SW 1271 (cell line): ENCODE measurements at places on chromosomes 7 and 10.

GRCh38 chr10:33042565-33042964, 84.5 kb upstream of the ITGB1 start:
- no peak for DNase-seq

DNA sequence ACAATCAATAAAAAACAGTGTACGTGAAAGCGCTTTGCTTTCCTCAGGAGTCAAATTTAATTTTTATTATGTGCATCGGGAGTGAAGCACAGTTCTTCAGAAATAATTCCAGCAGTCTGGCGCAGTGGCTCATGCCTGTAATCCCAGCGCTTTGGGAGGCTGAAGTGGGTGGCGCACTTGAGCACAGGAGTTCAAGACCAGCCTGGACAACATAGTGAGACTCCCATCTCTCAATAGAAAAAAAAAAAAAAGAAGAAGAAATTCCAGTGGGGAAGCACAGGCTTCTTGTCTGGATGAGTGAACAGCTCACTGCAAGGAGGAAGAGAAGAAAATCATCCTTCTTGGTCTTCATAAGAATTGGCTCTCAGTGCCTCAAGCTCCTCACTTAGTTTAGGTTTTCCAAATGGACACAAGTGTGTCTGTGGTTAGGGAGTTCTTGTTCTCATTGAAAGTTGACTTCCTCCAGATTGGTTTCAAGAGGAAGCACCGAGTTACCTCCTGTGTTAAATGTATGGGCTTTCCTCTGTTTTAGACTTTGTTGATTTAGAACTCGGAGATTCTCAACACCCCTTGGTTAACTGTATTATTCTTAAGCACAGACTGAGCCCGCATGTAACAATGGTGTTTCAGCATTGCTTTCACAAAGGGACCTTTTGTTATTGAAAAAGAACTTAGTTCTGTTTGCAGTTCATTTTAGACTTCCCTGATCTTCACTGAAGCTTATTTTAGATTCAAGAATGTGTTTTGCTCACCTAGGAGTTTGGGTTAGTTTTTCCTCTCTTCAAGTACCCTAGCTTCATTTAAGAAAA, 28.0 kb downstream of the LMTK2 start:
- DNase-seq = no peak

- DNase-seq = no peak
These were observed 287.0 kb downstream of the MDFIC start for GRCh38 chr7:115208710-115209560.

- DNase-seq = no peak
These were observed 32.6 kb upstream of the CHCHD3 start for GRCh38 chr7:133114519-133114918.

DNA sequence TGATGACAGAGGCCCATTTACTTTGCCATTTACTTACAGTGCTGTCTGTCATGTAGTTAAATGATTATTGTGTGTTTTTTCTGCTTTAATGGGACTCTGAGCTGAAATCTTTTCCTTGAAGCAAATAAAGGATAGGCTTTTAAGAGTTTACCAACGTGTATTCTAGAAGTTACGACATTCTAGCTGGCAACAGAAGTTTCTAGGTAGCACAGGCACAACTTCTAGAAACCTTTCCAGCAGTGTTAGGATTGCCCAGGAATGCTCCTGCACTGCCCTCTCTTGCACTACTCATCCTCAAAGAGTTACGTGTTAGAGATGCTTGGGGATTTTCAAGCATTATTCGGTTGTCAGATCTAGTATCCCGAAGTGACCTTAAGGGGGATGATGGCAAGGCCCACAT, 42.5 kb upstream of the TMEM236 start:
- no peak for DNase-seq

- DNase-seq = no peak
These were observed 45.9 kb downstream of the CREM start for GRCh38 chr10:35172574-35172973.

GRCh38 chr10:44053391-44053790, 331.5 kb downstream of the CXCL12 start:
- DNase-seq = no peak

DNA sequence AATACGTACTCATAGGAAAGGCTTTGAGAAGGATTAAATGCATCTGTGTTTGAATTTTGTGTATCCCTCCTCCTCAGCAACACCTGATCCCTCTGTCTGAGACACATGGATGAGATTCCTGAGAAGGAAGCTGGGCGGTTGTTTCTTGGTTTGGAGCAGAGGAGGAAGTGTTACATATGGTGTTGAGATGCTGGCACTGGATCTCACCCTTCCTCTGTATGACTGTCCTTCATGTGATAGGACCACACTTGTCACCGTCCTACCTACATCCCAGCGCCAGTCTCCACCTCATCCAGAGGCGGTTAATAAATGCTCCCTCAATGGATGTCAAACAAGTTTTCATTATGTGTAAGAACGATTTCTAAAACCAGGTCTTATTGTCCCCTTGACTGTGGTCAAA, 49.4 kb upstream of the KLF6 start:
- DNase-seq = no peak

DNA sequence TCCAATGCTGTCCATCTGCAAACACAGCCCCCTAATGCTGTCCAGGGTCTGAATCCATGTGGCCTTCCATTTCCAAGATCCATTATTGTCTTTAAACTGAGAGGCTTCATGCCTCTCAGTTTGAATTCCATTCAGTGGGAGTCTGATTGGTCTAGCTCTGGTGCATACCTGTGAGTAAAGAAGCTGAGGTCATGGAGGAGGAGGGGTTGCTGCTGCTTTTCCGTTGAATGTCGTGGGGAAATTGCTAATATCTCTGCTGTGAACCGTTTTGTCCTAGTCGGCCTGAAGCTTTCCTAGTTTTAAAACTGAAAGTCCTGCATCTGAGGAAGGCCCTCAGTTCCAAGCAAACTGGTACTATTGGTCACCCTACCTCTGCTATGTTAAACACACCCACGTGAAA, 17.7 kb downstream of the SH2D4B start:
- DNase-seq = no peak

- no peak for DNase-seq
These were observed 264.9 kb downstream of the SKIDA1 start for GRCh38 chr10:21260506-21261149.

DNA sequence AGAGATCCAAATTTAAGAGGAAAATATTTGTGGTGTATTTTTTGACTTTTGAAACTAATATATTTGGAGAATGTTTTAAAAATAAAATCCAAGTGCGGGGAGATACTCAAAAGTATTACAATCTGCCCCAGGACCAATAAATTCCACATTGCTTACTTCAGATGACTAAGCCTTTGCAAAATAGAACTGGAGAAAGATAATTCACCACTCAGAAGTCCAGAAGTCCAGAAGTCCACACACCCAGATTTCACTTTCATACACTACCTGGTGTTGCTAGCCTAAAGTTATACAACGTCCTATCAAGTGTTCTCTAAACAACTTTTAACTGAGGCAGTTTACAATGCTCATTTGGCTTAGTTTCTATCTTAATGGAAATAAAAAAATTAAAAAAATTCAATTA, 487.0 kb upstream of the SEMA3D start:
- no peak for DNase-seq

- DNase-seq = no peak
These were observed 6.9 kb downstream of the CREM start for GRCh38 chr10:35133586-35133985.

DNA sequence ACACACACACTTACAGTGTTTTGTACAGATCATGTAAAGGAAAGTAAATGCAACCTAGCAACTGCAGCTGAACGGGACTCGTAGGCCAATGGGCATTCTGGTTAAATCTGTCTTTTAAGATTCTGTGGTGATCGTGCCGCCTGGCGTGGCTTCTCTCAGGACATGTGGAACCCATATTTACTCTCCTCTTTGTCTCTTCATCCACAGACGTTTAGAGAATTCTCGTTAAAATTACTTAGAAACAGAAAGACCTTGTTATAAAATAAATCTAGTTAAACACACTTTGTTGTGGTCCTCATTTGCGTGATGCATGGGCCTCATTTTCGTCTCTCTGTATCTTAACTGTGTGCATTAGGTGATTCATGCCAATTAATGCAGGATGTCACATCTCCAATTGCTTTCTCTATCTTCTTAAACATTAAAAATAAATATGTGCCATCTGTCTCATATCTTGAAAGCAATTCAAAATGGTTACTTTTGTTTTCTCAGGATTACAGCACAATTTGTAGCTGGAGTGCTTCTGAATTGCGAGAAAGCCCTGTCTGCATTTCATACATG, 11.5 kb downstream of the KLF6 start:
- no peak for DNase-seq

GRCh38 chr10:43817368-43817767, 168.7 kb upstream of the ZNF32 start:
- DNase-seq = no peak

DNA sequence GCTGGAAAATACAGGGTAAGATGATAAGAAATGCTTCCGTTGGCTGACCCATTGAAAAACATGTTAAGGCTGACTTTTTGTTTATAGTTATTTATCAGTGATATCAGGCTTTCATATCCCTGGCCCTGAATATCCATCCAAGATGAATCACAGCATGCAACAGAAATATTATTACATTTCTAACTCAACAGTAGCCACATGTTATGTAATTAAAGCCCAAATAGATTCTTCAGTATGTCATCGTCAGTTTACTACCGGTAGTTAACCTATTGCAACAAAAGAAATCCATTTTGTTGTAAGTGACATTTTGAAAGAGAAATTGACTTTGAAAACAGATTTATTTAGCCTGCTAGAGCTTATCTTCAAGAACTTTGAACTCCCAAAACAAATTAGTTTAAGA, 354.1 kb upstream of the CELF2 start:
- no peak for DNase-seq

DNA sequence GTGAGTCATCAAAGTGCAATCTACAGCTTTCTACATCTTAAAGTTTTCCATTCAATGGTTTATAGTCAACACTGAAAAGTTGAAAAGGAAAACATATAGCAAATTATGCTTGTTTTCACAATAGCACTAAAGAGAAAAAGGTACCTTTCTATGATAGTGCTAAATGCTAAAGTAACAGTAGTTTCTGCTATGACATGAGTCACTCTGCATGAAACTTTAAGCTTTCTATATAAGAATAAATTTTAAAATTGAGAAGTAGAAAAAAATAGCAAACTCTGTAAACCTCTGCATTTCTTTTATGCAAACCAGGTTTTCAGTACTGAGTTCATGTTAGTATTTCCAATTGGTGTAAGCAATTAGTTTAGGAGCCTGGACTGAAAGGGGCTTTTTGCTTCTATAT, 31.2 kb upstream of the TMEM168 start:
- DNase-seq = no peak

DNA sequence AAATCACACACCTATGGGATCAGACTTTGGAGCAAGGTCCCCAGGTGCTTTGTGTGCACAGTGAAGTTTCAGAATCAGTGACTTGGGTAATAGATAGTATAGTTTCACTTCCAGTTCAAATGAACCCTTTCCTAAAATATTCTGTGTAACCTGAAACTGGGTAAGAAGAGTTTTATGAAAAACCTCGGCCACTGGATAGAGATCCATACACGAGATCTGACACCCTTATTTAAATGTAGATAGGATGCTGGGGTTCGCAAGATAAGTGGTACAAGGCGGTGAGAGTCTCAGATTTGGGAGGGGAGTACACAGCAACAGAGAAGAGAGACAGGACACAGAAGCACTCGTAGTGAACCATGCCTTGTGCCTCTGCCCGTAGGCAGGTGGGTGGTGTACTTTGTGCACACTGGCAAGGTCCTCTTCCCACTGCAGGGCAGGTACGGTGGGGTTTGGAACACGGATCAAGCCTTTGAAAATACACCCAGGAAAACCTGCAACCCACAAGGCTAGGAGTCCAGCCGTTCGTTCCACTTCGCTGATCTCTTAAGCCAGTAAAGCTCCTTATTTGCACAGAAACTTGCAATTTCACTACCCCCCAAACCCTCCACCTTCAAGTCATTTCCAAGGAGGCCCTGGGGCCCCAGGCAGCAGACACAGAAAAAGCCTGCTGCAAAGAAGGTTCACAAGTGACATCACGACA, 162.8 kb downstream of the USP6NL start:
- no peak for DNase-seq

- no peak for DNase-seq
These were observed 297.9 kb upstream of the NFE2L3 start for GRCh38 chr7:25854059-25854458.

- peak; percentile 44 for DNase-seq
These were observed 114.9 kb downstream of the IPMK start for GRCh38 chr10:58152673-58153263.

- DNase-seq = no peak
These were observed 86.9 kb downstream of the DYNC2I1 start for GRCh38 chr7:158943234-158943633.

DNA sequence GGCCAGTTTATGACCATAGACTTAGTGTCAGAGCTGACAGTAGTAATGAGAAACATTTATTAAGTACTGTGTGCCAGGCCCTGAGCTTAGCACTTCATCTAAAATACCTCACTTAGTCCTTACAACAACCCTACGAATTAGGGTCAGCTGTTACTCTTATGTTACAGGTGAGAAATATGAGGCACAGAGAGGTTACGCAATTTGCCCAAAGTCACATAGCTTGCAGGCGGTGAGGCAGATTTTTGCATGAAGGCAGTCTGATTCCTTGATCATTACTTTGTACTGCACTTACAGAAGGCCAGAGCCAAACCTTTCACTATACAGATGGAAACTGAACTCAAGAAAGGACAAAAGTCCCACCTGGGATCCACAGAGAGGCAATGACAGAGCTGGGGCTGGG, 10.2 kb downstream of the CDH23 start:
- DNase-seq = no peak

DNA sequence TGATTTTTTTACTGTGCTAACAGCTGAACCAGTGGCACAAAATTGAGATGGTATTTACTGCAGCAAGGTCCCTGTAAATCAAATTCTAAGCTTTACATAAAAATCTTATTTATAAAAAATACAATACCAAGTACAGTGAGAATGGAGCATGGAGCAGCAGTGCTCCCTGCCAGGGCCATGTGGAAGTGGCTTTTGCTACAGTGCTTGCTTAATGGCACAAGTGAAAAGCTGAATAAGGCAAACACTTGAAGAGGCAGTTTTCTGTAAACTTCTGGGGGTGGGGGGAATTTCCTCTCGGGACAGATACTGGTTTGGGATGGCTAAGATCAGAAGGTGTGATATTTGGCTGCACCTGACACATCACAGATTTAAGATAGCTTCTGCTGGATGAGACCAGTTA, 27.5 kb downstream of the AP3M1 start:
- DNase-seq = no peak
